ENCODE measurements at places on chromosomes 2 and 18.

GRCh38 chr2:76851000-76851399 is 671.2 kb downstream of the LRRTM4 start:
- DNase-seq = no peak

DNA sequence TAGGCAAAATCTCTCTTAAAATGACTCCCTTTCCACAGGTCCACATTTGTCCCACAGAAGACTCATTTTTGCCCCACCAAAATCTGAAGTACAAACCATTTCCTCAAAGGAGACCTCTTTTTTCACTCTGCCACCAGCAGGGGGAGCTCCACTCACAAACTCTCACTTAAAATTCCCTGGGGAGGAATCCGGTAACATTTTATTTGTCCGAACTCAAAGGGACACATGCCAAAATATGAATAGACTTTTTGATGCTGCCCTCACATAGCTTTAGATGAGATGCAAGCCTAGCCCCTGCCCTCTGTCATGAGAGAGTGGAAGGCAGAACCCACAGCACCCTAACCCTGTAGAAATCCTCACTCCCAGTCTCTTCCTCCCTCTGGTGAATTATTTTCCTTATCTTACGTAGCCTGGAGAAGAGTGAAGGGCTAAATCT is 57.1 kb downstream of the RMDN2 start:
- peak; percentile 28 for DNase-seq

GRCh38 chr2:200798514-200798913 is 13.2 kb upstream of the BZW1 start:
- no peak for DNase-seq

DNA sequence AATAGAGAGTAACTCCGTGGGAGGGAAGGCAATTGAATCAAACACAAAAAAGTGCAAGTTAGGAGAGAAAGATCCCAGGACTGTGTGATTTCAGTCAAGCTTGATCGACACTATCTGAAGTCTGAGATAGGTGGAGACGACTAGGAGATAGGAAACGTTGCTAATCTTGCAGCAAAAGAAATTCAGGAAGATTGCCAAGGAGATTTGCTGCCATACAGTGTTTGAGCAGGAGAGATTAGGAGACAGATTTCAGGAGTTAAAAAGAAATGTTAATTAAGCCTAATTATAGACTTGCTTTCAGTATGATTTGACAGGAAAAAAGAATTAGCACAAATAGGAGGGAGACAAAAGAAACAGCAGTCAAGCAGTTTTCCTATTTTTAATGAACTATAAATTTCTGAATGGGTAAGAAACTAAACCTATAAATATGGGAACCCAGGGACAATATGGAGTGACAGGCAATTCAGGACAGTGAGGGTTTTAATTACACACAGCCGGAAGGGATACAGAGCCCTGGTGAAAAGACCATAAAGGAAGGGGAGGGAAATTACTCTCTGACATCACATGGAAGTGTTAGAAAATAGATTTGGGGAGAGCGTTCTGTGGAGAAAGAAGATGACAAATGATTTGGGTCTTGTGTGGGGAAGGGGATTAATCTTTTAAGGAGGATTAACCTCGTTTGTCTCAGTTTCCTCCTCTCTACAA is 72.6 kb downstream of the SUCLG1 start:
- DNase-seq = no peak

GRCh38 chr2:37782155-37782673 is 110.8 kb upstream of the CDC42EP3 start:
- DNase-seq = no peak

DNA sequence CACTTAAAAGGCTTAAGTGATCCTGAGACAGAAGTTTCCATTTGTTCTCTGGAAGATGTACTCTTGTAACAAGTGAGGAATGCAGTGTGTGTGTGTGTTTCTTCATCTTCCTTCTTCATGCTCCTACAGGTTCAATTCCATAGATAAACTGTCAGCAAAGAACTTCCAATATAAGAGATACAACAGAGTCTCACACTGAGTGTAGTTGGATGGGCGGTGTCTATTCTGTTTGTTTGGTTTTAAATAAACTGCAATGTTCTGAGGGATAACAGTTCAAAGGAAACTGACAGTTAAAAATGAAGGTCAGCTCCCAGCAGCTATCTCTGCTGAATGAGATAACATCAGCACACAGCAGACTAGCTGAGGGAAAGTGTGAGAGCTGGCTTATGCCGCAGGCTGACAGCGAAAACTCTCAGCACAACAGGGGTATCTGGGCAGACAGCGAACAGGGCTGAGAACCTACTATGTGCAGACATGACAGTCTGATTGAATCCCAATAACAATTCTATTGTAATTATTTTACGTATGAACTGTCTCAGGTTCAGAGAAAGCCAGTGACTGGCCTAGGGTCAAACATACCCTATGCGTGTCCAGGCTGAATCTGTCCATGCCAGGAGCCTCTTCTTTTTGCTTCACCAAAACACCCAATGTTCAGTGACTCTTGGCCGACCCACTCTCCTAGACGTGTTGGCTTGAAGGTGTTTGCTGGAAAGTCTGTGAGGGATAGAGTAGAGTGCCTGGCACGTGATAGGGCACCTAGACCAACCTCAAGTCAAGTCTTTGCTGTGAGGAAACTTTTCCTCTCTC is 201.9 kb upstream of the TRIB2 start:
- no peak for DNase-seq

DNA sequence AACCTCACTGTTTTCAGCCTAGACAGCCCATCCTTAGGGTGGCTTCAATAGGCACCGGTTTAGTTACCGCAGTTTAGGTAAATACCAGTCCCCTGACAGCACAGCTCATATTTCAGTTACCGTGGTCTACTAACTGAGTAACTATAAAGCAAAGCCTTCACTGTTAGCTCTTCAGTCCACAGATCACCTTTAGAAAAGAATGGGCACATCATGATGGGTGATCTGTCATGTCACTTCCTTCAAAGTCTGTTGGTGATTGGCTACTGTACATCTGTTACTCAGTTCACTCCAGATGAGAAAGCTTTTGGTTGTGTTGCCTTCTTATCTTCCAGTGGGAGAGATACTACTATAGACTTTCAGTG is 21.0 kb downstream of the SLC20A1 start:
- no peak for DNase-seq

DNA sequence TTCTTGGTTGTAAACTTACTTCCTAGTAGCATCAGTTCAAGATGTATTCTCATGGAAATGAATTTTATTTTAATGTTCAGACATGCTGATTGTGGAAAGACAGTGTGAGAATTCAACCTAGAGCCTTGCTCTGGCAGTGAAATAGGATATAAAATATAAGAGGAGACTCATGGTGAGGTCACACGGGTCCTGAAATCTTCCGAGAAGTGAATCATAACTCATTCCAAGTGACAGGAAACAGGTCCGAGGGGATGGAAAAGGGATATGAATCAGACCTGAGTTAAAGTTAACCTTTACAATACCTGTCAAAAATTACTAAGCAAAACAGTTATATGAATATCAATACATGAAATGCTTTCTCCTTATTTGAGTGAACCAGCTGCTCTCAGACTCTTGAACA is 185.2 kb upstream of the LRRTM1 start:
- no peak for DNase-seq

- DNase-seq = no peak
These were observed 583 bp upstream of the CD226 start for GRCh38 chr18:69948256-69948655.

DNA sequence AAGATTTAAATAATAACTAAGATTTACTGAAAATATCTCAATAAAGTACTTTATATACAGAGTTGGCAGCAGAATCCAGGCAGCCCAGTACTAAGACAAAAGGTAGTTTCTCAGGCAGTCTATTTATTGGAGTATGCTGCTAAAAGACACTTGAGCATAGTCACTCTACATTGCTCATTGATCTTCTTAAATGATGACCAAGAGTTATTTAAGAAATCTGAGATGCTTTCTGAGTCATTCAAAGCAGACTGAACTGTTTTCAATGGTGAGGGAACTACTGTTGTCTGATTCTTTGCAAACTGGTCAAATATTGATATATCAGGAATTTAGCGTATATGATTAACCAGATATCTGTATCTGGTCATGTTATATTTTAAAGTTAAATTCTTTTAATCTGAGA is 133.6 kb downstream of the PHLPP1 start:
- DNase-seq = no peak
